ENCODE measurements at places on chromosomes 16 and 17.

- no peak for DNase-seq
These were observed 52.3 kb downstream of the TNRC6C start for GRCh38 chr17:78010759-78011158.

GRCh38 chr17:2819921-2820501 lies 23.8 kb downstream of the RAP1GAP2 start:
- no peak for DNase-seq

GRCh38 chr17:42023524-42024349 lies 3.8 kb downstream of the NKIRAS2 start:
- no peak for DNase-seq

DNA sequence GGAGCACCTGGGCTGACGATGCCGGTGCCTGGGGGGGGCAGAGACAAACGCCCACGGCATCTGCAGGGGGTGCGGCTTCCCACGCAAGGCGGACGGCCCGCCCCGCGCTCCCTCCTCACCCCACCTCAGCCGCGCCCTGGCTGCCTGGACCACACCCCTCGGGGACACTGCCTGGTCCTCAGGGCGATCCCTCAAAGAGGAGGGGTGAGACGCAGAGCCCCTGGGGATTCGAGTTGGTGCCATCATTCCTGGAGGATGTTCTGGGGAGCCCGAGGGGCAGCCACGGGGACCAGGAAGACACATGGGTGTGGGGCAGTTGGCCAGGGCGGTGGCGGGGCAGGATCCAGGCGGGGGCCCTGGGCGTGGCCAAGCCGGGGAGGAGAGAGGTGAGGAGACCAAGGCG lies 3.9 kb downstream of the IGFALS start:
- DNase-seq: no peak

DNA sequence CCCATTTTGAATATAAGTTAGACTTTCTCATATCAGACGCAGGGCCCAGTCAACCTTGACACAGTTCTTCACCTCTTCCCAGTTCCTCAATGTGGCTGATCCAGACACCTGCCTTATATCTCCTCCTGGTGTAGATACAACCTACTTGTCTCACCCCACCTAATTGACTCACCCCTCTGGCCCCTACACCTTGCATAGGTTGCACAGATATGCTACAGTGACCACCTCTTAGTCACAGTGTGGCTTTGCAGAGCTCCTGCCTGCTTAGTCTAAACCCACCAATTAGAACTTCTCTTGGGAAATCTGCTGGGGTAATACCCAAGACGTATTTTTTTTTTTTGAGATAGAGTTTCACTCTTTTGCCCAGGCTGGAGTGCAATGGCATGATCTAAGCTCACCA lies 16.8 kb downstream of the CHP2 start:
- no peak for DNase-seq

GRCh38 chr17:80986046-80986445 lies 5.6 kb upstream of the CHMP6 start:
- DNase-seq: no peak

DNA sequence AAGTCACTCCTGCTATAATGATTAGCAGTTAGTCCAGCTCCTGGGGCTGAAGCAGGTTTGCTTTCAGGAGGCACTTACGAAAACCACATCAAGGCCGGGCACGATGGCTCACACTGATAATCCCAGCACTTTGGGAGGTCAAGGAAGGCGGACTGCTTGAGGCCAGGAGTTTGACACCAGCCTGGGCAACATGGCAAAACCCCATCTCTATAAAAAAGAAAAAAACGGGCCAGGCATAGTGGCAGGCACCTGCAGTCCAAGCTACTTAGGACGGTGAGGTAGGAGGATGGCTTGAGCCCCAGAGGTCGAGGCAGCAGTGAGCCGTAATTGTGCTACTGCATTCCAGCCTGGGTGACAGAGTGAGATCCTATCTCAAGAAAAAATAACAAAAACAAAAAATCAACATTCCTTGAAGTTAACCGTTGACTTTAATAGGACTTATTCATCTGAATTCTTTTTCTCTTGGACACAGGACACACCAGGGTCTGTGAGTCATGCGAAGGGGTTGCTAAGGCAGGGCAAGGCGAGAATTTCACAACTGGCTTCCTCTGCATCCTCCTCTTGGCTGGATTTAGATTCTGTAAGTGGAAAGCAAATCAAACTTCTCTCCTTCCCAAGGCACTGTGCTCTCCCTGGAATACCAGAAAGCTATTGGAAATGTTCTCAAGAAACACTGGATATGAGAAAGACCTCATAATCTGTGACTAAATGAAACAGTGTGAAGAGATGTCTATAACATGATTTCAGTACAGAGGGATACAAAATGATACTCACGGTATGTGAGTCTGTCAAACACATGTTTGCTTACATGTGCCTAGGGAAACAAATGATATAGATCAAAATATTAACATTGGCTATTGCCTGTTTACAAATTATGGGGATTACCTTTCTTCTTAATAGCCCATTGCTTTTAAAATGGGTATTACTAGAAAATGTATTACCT lies 99.5 kb downstream of the SYCE1L start:
- peak; percentile 83 for DNase-seq

DNA sequence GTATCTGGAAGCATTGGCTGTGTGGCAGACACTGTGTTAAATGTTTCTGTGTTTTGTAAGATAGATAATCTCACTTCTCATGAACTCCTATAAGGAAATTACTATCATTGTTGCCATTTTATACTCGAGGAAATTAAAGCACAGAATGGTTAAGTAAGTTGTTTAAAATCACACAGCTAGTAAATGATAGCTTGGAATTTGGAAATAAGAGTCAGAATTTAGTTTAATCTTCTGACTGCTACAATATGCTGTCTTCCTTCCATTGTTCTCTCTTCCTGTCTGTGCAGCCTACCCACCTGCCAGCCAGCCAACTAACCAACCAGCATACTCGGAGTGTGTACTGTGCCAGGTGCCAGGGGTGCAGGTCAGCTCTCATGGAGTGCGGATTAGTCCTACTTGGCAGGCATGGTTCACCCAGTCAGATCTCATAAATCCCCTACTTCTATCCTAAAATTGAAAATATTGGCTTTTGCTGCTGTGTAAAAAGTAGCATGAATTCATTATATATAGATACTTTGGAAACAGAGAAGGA lies 79.9 kb upstream of the LGALS9 start:
- DNase-seq: no peak

DNA sequence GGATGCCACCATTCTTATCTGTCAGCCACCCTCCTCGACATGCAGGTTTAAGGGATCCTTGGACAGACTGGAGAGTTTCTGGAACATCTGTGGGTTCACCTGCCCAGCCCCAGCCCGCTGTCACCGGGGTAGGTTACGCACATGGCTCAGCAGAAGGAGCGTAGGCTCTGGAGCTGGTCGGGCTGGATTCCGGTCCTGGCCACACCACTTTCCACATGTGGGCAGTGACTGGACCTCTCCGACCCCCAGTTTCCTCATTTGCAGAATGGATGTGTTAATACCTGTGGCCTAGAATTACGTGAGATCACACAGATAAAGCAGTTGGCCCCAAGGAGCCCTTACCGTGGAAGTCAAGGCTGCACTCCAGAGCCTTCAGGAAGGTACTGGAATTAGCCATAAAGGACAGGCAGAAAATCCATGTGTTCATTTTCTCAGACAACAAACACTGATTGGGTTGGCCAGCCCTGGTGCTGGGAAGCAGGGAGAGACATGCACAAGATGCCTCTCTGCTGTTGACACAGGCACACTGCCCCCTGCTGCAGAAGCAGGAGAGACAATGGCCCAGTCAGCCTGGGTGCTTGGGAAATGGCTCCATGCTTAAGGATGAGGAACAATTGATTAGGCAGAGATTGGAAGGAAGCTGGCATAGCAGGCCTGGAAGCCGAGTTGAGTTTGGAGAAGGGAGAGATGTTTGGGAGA lies 58.8 kb downstream of the SF3B3 start:
- DNase-seq: no peak

GRCh38 chr16:21076186-21076883 lies 74.3 kb downstream of the DNAH3 start:
- DNase-seq: no peak

DNA sequence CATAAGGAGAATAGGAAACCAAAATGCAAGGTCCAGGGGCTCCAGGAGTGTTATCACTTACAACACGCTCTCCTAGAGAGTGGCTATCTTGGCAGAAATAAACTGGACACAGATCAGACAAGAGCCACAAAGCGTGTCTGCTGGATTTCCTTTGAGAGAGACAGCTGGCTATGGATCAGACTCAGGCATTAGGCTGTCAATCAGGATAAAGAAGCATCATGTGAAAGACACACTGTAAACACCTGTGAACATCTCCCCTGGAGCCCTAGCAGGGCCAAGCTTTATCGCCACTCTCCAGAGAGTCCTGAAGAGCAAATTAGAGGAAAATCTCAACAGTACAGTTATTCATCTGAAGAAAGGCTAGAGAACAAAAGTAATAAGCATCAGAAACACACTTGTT lies 26.0 kb downstream of the SYCE1L start:
- no peak for DNase-seq

GRCh38 chr16:56833243-56833970 lies 31.6 kb upstream of the SLC12A3 start:
- DNase-seq: no peak

- no peak for DNase-seq
These were observed 214.4 kb downstream of the C16orf78 start for GRCh38 chr16:49588026-49588425.

DNA sequence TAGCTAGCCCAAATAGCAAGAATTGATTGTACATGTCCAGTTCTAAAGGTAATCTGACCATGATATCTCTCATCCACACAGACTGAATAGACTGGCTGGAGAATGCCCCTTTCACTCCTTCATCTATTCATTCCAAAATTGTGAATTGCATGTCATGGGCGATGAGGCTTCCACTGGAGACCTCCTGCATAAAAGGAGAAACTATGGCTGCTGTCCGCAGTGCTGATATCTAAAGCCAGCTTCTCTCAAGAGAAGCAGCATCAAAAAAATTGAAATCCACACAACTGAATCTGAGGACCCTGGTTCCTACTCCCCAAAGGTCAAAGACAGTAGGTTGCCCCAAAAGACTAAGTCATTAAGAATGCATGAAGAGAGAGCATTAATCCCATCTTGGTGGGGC lies 7.9 kb upstream of the SCNN1G start:
- DNase-seq: no peak

GRCh38 chr17:16287563-16288027 lies 65.7 kb downstream of the CENPV start:
- peak; percentile 75 for DNase-seq

DNA sequence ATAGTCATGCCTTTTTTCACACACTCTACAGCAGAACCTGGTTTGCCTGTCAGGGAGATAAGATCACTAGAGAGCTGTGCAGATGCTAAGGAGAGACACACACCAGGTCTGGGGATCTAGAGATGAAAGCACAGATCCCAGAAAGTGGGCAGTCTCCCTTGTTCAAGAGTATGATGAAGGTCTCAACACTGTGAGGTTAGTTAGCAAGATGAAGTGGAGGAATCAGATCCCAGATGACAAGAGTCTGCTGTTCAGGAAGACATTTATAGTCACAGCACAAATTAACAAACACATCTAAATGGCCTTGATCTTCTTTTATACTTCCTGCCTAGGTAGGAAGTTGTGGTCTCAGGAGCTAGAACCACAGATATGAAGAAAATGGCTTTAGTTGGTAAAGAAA lies 23.4 kb upstream of the SKAP1 start:
- no peak for DNase-seq

DNA sequence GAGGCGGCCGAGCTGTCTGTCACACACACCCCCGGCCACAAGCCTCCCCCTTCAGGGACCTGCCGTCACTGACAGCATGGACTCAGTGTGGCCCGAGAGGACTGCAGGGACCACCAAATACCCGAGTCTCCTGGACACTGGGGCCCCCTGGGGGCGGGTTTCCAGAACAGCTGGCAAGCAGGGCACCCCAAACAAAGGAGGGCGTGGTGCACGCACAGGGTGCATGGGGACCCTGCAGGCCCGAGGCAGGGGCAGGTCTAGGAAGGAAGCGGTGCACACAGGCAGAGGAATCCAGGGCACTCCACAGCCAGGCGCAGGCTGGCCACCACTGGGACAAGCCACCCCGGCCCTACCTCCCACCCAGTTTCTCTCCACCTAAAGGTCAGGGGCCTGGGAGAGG lies 28.7 kb upstream of the ENPP7 start:
- no peak for DNase-seq

GRCh38 chr16:84502581-84502980 lies 1.9 kb downstream of the MEAK7 start:
- peak; percentile 21 for DNase-seq

DNA sequence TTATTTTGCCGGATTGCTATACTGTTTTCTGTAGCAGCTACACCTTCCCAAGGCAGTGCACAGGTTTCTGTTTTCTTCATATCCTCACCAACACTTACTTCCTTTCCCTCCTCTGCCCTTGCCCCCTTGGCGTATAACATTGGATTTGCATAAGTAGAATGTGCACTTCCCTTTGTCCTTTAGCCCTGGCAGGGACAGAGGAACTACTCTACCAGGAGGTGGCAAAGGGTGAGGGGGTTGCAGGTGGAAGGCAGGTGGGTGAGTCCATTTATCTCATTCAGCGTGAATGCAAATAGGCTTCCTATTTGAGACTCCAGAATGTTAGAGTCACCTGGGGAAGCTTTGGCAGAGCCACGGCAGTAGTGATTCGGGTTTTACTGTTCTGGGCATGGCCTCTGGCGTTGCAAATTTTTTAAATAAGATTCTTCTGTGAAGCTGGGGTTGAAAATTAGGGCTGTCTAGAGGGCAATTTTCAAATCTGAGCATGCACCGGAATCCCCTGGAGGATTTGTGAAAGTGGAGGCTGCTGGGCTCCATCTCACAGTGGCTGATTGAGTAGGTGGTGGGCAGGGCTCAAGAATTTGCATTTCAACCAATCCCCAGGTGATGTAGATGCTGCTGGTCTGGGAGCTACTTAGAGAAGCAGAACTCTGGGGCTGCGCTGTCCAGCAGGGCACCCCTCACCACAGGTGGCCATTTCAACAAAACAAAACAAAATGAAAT lies 84.7 kb downstream of the PLCG2 start:
- DNase-seq: no peak
